ENCODE measurements at places on chromosomes 13 and 19.

GRCh38 chr19:31992750-31993149, 352.7 kb upstream of the ZNF507 start:
- no peak for DNase-seq

DNA sequence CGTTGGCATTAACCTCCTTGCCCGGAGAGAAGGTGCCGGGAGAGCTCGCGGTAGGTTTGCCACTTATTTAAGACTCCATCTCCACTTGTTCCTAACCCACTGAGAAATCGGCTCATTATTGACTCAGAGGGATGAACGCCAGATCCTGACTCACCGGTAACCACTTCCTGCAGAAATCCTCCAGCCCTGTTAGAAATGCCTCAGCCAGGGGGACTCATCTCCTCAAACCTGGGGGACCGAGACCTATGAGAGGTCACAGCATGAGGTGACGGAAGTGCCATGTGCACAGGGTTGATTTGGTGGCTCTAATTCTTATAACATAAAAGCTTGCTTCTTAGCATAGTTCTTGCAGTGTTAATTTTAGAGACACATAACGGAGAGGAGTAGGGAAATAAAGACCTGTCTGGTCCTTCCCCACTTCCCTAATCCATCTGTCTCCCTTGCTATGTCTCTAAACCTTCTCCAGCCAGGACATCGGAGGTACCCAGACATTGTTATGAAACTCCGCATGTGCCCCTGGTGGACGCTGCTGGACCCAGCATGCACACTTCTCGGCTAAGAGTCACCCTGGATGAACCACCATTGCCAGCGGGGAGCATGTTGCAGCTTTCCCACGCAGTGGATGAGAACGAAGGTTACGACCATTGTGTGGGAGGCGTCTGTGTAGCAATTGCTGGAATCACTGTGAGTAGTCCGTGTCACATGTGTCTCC, 158.9 kb downstream of the EFNB2 start:
- DNase-seq, result no peak

DNA sequence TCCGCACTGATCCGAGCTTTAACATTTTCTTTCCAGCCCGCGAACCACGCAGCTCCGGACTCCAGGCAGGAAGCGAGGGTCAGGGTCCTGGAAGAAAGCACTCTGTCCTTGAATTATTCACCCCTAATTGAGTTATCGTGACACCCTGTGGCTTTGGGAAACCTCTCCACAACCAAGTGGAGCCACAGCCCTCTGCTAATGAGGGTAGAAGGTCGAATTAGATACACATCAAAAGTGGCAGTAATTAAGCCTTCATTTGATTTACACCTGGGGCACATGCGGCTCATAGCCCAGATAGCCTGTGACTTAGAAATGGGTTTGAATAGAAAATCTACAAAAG, 15.9 kb upstream of the RNF17 start:
- peak; percentile 57 for DNase-seq

- no peak for DNase-seq
Measured at GRCh38 chr19:6590258-6590826, 608 bp downstream of the CD70 start.

- no peak for DNase-seq
Measured at GRCh38 chr13:26993780-26994179, 177.8 kb downstream of the USP12 start.

DNA sequence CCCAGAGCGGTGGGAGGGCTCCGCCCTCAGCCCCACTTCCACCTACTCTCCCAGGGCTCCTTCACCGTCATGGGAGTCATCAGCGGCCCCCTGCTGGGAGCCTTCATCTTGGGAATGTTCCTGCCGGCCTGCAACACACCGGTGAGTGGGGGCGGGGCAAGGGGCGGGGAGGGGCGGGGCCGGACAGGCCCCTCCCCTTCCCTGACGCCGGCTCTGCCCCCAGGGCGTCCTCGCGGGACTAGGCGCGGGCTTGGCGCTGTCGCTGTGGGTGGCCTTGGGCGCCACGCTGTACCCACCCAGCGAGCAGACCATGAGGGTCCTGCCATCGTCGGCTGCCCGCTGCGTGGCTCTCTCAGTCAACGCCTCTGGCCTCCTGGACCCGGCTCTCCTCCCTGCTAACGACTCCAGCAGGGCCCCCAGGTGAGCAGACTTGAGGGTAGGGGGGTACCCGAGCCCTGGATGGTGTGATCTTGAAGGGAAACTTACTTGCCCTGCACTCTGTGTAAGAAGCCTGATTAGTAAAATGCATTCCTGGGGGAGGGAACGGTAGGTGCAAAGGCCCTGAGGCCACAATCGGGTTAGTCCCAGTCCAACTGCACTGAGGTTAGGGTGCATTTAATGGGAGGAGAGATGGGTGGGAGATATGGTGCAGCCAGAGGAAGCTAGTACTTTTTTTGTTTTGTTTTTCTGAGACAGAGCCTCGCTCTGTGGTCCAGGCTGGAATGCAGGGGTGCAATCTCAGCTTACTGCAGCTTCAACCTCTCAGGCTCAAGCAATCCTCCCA, 12.1 kb downstream of the SLC5A5 start:
- DNase-seq, result no peak

DNA sequence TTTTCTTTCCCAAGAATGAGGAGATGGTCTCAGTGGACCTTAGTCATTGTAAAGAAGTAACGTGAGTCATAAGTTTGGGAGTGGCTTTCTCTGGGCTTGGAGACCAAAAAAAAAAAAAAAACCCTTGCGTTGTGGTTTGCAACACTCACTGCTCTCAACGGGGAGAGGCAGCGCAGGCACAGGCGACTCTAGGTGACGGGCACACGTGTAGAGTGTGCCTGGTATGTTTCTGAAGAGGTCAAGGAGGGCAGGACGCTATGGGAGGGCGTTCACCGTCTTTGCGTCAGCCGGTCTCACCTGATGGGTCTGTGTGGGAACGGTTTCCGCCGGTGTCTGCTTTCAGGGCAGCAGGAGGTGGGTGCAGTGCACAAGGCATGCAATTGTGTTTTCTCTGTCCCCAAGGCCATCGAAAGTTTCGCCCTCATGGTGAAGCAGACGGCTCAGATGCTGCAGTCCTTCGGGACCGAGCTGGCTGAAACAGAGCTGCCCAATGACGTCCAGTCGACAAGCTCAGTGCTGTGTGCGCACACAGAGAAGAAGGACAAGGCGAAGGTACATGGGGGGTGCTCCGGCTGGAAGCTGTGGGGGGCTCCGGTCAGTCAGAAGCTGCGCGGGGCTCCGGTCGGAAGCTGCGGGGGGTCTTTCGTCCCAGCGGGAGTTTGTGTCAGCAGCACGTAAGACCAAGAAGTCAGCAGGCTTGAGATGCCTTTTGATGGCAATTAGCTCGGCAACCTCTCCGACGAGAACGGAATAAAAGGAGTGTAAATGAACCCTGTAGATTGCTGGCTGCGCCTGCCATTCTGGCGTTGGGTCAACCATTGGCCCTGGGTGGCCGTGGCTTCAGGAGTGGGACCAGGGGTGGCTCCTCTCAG, 40.8 kb upstream of the F7 start:
- no peak for DNase-seq

DNA sequence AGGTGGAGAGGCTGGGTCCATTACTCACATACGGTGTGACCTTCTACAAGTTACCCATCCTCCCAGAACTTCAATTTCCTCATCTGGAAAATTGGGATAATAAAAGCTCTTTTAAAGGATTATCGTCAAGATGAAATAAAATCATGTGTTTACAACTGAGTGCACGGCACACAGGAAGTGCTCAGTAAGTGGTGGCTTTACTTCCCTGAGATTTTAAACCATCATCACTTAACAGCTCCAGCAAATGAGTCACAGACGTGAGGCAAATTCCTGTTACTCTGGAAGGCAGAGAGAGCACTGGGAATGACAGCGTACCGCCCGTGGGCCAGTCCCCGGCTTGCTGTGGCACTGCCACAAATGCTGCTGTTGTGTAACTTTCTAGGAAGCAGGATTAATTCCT, 64.1 kb downstream of the MRPL57 start:
- DNase-seq, result no peak

DNA sequence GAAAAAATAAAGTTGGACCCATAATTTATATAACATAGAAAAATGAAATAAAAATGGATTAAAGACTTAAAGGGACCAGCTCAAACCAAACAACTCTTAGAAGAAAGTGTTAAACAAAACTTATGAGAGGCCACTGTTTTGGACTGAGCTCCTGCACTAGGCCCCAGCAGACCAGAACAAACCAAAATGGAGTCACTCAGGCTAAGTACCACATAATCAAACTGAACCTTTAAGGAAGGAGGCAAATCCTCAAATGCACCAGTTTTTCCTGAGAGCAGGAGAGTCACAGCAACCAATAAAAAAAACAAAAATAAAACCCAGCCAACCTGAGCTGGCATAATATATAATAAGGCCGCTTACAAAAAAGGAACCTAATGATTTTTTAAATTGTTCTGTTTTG, 10.3 kb upstream of the OR10H1 start:
- DNase-seq, result no peak

DNA sequence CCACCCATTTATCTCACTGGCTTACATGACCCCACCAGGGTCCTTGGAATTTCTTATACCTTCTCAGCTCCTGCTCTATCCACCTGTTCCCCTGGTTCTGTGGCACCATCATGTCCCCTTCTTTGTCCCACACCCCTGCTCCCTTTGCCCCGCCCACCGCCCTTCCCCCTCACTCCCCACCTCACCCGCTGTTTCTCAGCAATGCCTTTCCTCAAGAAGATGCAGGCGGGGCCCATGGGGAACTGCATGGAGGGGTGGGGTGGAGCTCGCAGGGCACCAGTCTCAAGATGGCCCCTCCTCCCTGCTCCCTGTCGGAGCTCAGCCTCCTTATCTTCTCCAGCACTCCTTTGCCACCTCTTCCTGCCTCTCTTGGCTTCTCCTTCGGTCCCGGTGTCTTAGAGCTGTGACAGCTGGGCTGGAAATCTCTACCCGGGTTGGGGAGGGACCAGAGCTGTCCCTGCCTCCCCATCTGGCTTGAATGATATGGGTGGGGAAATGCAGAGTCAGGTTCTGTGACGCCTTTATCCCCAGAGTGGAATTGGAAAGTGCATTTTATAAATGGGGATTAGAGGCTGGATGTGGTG, at the start of gene CABP5:
TSS of gene CABP5 (minus strand) at position 405 of the 584 bp plus-strand sequence. CDS start at position 248, 157 bp downstream.
- DNase-seq, result no peak

DNA sequence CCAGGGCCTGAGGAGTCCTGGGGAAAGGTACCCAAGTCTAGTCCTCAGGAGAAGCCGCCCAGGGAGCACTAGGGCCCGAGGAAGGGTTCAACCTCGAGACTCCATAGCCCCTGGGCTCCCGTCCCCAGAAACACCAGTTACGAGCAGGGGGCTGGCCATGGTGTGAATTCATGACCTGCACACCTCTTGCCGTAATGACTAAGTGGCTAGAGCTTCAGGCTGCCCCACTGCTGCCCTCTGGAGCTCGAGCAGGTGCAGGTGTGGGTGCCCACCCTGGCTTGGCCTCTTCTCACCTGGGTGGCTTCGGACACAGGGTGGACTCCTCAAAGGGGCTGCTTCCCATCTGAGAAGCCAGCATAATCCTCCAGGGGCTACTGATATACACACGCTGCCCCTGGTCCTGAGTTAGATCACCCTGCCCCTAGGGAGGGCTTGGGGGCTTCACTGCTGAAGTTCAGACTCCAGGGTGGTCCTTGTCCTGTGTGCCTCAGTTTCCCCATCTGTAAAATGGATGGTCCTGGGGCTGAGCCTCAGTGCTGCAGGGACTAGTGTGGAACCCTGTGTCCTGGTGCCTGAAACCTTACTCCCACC, 13.6 kb downstream of the SPC24 start:
- DNase-seq, result no peak

DNA sequence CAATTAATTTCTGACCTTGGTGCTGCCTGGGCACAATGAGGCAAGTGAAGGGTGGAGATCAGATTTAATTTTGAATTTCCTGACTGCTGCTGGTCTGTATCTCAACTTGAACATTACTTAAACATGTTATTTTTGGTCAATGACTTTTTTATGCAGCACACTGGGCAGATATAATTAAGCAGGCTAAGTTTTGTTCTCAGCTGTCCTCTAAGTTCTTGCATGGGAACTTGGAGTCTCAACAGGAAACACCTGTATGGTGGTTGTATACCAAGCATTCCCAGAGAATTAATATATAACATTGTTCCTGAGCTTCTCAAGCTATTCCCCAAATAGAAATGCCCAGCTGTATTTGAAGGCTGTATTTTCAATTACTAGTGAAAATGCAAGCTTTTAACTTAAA, 113.5 kb upstream of the EDNRB start:
- DNase-seq, result no peak

GRCh38 chr19:40304306-40304705, 19.2 kb upstream of the AKT2 start:
- no peak for DNase-seq

- no peak for DNase-seq
Measured at GRCh38 chr13:76872675-76873074, 13.5 kb downstream of the KCTD12 start.

- DNase-seq, result peak; percentile 13
Measured at GRCh38 chr13:107322228-107322627, 754.3 kb upstream of the ARGLU1 start.

DNA sequence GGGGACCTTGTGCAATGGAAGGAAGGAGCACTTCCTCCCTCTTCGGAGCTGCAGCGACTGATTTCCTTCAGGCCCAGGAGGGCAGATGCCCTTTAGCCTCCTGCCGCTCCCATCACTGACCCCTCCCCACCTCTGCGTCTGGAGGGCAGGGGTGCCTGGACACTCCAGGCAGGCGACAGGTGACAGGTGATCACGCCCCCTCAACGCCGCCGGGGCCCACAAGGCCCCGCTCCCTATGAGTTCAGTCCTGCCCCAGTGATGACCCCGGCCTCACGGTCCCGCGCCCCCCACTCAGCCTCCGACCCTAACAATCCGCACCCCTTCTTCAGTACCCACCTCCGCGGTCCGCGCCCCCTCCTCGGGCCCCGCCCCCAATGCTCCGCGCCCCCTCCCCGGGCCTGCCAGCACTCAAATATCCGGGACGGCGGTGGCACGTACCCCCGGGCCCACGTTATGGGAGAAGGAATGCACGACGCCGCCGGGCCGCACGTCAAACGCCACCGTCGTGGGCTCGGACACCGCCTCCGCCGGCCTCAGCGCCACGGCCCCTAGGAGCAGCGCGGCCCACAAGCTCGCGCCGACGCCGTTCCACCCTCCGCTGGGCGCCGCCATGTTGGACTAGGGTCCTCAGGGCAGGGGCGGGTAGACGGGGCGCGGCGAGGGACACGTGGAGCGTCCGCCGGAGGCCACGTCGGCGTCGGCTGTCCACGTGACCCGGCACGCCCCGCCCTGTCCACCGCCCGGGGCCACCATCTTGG, at the start of gene MYDGF:
TSS of gene MYDGF (minus strand) at position 620 of the 758 bp plus-strand sequence. CDS start at position 612, 8 bp downstream.
- peak; percentile 31 for DNase-seq

DNA sequence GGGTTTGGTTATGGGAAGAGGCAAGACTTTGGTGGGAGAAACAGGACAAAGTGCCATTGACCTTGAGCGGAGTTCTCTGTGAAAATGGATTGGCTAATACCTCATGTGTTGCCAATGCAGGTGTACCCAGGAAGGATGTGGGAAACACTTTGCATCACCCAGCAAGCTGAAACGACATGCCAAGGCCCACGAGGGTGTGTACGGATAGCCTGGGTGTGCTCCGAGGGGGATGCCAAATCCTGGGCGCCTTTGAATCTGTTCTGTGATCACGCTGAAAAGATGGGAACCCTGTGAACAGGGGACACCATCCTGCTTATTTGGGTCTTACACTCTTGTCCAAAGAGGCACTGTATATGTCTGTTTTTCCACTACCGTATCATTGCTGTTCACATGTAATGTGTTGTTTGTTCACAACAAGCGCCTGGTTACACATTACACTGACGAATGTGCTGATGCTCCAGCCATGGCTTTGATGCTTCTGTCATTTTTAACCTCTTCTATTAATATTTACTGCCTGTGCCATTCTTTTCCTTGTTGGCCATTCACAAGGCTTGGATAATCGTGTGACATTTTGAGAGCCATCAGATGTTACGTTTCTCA, 8.3 kb downstream of the GTF3A start:
- DNase-seq, result no peak

- DNase-seq, result no peak
Measured at GRCh38 chr19:43767316-43767715, 12.6 kb upstream of the SMG9 start.

- DNase-seq, result no peak
Measured at GRCh38 chr19:47315125-47315821, 5.6 kb downstream of the C5AR1 start.

Data from NCI-H748 treated with DMSO at 0.1 percent for 48 hours (cell line).